Effector CD4-positive, alpha-beta T cell (primary cell): ENCODE measurements at places on chromosomes 3 and 15.

- DNase-seq = no peak
These were observed 52.2 kb upstream of the HEG1 start for GRCh38 chr3:125107861-125108567.

DNA sequence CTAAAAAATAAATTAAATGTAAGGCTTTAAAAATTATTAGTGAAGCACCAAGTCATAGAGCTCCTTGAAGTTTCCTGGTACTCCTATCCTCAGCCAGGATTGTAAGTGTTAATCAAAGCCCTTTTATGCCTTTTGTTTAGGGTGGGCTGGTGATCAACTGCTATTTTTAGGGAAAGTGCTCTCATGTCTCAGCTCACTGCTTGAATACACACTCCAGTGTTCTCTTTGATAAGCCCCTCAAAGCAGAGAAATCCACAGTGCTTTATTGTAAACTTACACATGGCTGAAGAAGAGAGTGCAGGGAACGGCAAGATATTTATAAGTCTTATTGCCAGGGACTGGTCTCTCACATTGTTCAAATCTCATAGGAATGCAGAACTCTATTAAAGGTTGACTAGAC lies 156.4 kb upstream of the AZI2 start:
- no peak for DNase-seq

- DNase-seq = no peak
These were observed 755.1 kb downstream of the ROBO2 start for GRCh38 chr3:77795013-77795412.

GRCh38 chr3:177478170-177478867 lies 281.0 kb upstream of the TBL1XR1 start:
- no peak for DNase-seq

- no peak for DNase-seq
These were observed 51.5 kb downstream of the RPN1 start for GRCh38 chr3:128598884-128599664.

- no peak for DNase-seq
These were observed 20.2 kb downstream of the CRABP1 start for GRCh38 chr15:78360367-78360801.

DNA sequence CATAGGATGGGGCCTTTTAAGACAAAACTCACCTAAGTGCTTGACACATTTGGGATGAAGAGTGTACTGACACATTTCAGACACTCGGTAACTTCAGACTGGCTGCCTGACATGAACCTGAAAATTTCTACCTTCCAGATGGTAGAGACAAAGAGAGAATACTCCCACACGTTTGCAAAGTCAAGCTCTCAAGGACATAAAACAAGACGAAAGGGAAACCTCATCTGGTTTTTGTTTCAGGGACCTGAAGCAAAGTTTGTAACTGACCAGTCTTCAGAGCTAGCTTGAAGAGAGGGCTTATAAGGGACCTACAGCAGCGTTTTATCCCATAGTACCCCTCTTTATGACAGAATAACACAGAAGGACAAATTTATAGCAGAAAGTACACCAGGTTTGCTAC lies 41.9 kb downstream of the ZNF621 start:
- no peak for DNase-seq

- no peak for DNase-seq
These were observed 68.2 kb downstream of the GABRG3 start for GRCh38 chr15:27039152-27039551.

- DNase-seq = no peak
These were observed 436.5 kb upstream of the WNT5A start for GRCh38 chr3:55923626-55924025.

- DNase-seq = no peak
These were observed 411.0 kb upstream of the NR2F2 start for GRCh38 chr15:95919460-95919859.

DNA sequence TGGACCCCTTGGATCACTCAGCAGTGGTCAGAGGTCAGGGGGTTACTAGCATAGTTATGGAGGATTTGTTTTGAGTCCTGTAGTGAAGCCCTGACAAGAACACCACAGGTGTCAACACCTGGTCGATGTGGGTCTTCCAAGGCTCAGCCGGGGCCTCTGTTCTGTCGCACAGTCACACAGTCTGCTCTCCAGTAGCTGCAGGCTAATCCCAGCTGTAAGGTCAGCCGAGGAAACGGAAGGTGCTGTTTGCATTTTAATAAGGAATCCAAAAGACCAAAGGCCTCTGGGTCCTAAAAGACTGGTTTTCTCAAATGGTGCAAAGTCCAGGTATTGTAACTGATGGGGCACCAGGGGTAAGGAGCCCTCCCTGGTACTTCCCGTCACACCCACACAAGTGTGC lies 71.7 kb downstream of the RPLP1 start:
- DNase-seq = no peak

DNA sequence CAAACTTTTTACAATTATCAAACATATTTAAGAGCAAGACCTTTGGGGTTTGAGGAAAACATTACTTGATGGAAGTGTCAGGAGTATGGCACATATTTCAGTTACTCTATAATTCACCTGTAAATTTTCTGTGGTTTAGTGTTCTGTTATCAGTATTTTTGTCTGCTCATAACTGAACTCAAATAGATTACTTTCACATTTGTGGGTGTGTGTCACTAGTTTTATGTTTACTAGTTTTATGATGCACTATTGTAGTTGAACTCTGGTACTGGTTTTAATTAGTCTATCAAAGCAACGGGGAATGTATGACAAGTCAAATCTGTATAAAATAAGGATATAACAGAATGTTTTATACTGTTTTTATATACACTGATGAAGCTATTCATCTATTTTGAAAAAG lies 27.2 kb downstream of the OXSM start:
- no peak for DNase-seq

GRCh38 chr3:66140743-66141372 lies 79.9 kb upstream of the SLC25A26 start:
- no peak for DNase-seq
